A549 treated with AZD2906 at 1 μM for 4 hours (cell line): ENCODE measurements at places on chromosomes 12 and 14. TPM values are rescaled to one million over a fixed set of nuclear protein-coding genes. Genes with fewer than 3 reads are reported as not detected.

Gene C12orf76
- total RNA-seq: 6.6 to 7.6 TPM (median 7.0 TPM) in 5 replicates

Gene TAS2R46
- total RNA-seq: not detected in 5 replicates

Gene RASSF3
- 17.7 to 23.3 TPM (median 19.4 TPM) in 5 replicates for total RNA-seq

Gene WNT1
- 0.09 to 0.17 TPM (median 0.13 TPM) in 5 replicates for total RNA-seq

Gene NEUROD4
- total RNA-seq: not detected in 5 replicates

Gene PIANP
- total RNA-seq: 0.75 to 1.00 TPM (median 0.92 TPM) in 5 replicates

Gene MANSC1
- 3.2 to 3.9 TPM (median 3.6 TPM) in 5 replicates for total RNA-seq

Gene KLRF1
- not detected in 5 replicates for total RNA-seq

Gene ACOT6
- total RNA-seq: not detected in 5 replicates

Gene TEX52
- total RNA-seq: not detected in 5 replicates

Gene INHBE
- total RNA-seq: 0.05 to 0.09 TPM (median 0.06 TPM) in 3 of 5 replicates, not detected in the others

Gene CCDC175
- not detected in 5 replicates for total RNA-seq

Gene ANO2
- 0.07 to 0.21 TPM (median 0.15 TPM) in 5 replicates for total RNA-seq

Gene HOXC9
- total RNA-seq: 12.9 to 13.9 TPM (median 13.4 TPM) in 5 replicates
